Activated T-helper 1 cell treated with anti-CD3 and anti-CD28 coated beads, Interleukin-2, amount 50 U/mL, for 16 hours (primary cell): ENCODE measurements at places on chromosomes 5 and 9.

DNA sequence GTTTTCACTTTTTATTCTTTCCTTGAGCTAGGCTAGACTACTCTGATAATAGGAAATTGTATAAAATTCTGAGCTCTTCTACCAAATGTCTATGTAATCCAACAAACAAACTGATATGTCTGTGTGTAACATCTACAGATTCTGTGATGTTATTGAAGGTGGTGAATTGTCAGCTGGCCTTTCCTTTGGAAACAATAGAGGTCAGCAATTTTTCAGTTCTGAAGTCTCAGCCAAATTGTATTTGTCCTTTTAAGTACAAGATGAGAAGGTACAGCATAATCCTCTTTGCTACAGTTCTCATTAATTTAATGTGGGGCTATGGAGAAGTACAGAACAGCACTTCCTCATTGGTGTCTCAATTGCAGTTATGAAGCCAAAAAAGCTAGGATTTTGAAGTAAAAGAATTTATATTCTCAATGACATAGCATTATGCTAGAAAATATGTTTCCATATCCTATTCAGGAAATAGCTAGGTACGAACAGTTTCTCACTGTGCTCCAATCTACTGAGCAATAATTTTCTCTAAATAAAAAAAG lies 198.0 kb downstream of the HINT1 start:
- no peak for DNase-seq

DNA sequence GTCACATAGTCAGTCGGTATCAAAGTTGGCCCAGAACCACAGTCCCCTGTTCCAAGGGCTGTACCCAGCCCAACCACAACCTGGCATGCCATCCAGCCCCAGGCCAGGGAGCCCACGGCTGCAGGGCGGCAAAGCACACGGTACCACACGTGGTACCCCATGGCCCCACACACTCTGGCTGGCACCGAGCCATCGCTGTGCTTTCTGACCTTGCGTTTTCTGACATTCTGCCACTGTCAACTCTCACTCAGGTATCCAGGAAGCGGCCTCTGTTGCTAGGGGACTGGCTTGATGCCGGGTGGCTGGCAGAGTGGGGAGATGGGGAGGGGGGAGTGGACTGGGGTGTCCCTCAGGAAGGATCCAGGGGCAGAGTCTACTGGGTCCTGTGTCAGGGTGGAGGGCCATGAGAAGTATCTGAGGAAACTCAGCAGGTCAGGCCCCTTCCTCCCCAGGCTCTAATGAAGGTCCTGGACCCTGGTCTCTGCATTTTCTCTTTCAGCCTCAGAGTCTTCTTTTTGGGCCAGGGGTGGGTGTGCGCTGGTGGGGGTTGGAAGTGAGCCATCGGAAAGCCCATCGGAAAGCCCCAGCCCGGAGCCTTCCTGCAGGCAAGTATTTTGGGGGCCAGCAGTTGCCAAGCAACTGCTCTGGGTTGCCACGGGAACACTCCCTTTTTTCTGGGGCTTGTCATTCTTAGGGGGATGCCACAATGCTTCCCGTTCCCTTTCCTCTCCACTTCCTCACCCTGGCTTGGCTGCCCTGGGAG lies 21.0 kb upstream of the RALGDS start:
- peak; percentile 56 for DNase-seq

DNA sequence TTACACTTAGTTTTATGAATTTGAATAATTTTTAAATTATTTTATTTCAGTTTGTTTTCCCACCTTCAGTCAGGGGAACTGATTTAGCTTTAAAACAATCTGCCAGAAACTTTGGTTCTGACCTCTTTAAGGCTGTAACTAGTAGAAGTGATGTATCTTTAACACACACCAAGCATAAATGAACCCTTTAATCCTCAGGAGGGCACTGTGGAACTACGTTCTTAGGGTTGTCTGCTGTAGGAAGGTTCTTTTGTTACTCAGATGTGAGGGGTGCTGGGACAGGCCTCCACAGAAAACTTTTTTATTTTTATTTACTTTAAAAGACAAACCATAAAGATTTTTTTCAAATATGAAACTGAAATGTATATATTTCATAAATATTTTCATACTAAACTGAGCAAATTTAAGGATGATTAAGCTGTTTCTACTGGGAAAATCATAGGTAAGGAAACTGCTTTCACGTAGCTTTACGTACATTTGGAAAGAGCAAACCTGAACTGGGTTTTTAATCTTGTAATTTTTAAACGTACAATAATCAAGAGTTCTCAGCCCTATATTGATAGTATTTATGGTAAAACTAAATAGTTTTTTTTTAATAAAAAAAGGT lies 5.3 kb downstream of the KLF4 start:
- no peak for DNase-seq

GRCh38 chr5:174145091-174145490 lies 99.6 kb downstream of the NSG2 start:
- DNase-seq: no peak

DNA sequence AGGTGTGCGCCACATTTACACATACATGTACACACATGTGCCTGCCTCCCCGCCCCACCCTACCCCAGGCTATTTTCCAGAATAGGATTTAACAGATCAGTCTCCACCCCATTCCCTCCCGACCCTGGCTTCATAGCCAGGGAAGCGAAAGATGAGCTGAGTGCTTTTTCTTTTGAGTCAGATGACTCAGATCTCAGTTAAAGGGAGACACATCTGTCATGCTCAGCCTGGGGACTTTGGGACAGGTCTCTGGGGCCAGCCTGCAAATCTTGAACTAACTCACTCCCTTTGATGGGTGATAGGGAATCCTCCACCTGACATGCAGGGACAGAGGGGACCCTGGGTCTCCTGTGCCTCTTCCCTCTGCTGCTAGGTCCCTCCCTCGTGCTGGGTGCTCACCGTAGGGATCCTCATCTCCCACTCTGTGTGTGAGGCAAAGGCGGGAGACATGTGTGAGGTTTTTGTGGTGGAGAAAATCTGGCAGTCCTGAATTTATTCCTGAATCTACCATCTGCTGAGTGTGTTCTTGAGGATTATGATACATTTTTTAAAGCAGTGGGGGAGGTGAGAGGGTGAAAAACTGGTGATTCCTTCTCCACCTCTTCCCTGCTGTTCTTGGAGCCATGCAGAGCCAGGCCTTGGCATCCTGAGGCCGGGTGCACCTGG lies 37.7 kb downstream of the NEUROG1 start:
- DNase-seq: no peak
